Activated naive CD4-positive, alpha-beta T cell (primary cell): ENCODE measurements at places on chromosomes 12 and 14.

- DNase-seq: no peak
Measured at GRCh38 chr12:30825341-30825740, 70.6 kb upstream of the CAPRIN2 start.

GRCh38 chr14:68146818-68147217 lies 327.2 kb downstream of the RAD51B start:
- DNase-seq: no peak

- no peak for DNase-seq
Measured at GRCh38 chr12:25718081-25718731, 165.1 kb upstream of the LMNTD1 start.

DNA sequence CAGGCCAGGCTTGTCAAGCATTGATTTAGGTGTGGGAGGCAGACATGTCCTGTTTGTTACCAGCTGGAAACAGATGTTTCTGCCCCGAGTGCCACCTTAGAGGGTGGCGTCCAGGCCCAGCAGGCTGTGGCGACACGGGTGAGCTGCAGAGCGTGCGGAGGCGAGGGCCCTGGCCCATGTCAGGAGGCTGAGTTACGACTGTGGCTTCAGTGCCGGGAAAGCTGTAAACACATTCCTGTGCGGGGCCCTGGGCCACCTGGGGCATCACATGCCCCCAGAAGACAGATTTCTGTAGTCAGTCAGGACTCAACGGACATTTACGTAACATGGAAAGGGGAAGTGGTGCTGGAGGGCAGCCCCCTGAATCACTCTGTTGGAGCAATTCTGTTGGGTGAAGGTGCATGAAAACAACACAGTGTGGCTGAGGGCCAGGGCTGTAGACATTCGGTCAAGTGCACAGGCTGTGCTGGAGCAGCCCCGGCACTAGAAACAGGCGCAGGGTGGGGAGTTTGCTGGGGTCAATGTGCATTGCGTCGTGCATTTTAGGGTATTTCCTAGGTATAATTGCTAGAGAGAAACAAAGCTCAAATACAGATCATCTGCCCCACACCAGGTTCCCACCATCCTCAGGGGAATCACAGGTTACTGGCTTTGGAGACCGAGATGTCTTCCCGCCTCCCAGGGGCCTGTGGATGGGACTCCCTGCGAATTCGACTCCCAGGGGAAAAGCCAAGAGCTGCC lies 291.8 kb downstream of the TMEM121 start:
- DNase-seq: no peak

DNA sequence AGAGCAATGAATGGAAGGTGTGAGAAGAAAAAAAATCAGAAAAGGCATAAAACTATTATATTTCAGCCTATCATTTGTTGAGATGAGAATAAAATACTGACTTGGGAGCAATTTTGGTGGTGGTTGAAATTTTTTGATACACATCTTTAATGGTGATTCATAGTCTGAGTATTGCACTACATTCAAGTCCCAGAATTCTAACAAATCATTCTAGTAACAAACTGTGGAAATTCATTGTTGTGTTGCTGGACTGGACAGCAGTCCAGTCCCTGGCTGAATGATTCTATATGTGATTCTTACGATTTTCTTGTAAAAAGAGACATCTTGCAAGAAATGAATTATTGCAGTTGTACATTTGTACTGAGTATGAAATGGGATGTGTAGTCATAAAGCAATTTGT lies 268.6 kb downstream of the TRHDE start:
- no peak for DNase-seq

GRCh38 chr12:78864870-78865463 lies 393 bp downstream of the SYT1 start:
- DNase-seq: no peak

DNA sequence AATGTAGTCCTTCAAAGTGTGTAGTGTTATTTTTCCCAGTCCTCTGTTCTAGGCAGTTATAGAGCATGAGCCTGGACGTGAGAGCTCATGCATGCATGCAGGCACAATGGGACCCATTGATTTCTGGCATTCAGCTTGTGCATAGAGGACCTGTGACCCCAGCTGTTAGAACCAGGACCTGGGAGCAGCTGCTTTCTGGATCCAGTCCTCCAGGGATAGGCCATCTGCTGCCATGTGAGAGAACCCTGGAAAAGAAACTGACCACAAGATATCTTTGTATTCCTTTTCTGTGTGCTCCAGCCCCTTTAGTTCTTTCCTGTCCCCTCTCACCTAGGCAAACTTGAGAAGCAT lies 76.9 kb downstream of the SUSD6 start:
- DNase-seq: no peak

DNA sequence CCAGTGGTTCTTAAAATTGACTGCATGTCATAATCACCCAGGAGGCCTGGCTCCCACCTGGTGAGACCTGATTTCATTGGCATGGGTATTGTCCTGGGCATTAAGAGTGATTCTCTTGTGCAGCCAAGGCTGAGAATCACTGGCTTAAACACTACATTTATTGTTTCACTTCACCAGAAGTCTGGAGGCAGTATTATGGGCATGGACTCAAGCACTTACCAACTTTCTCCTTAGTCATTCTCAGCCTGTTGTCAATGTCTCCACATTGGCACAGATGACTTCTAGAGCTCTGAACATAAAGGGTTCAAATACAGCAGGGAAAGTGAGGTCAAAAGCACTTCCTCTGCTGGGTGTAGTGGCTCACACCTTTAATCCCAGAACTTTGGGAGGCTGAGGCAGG lies 25.6 kb upstream of the GCH1 start:
- DNase-seq: no peak

DNA sequence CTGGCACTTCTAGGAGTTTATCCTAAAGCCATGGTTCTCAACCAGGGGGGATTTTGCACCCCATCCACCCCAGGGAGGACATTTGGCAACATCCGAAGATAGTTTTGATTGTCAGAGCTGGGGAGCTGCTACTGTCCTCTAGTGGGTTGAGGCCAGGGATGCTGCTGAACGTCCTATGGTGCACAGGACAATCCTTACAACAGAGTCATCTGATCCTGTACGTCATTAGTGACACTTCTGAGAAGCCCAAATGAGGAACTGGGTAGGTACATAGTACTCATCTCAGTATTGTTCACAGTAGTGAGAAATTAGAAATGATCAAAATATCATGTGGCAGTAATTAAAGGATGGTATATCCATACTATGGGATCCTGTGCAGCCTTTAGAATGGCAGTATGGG lies 185.1 kb downstream of the CHST11 start:
- DNase-seq: no peak

DNA sequence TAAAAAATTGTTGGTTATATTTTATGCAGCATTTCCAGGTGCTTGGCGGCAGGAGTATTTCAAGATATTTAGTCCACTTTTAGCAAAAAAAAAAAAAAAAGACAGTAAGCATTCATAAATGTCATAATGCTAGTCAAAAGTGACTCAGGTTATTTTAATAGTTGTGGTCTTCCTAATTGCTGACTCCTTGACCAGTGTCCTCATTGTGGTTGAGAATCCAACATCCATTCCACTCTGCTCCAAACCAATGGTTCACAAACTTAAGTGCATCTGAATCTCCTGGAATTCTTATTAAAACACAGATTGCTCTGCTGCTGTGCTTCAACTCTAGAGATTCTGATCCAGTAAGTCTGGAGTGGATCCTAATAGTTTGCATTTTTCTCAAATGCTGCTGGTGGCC lies 71.4 kb downstream of the AKAP6 start:
- DNase-seq: no peak

DNA sequence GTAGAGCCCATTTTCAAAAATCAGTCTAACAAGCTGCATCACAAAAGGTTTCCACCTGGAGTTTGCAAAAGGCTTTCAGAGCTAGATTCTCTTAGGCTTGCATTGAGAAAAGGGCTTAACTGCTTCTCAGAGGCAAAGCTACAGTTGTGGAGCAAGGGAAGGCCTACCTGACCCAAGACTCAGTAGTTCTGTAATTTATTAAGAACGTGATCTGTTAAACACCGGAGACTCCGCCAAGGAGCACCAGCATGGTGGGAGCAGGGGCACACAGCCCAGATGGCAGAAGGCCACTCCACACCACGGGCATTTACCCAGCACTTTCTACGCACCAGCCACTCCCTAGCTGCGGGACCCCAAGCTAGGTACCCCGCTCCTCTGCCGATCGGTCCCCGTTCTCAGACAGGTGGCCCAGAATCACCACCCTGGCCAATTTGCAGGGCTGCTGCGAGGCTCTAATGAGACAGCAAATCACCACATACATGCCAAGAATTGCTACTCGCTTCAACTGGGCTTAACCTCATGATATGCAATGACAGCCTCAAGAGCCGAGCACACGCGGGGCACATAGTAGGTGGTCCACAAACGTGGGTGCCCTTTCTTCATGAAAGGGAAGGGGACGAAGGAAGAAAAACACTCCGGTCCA lies 1.5 kb downstream of the ITPK1 start:
- DNase-seq: no peak

DNA sequence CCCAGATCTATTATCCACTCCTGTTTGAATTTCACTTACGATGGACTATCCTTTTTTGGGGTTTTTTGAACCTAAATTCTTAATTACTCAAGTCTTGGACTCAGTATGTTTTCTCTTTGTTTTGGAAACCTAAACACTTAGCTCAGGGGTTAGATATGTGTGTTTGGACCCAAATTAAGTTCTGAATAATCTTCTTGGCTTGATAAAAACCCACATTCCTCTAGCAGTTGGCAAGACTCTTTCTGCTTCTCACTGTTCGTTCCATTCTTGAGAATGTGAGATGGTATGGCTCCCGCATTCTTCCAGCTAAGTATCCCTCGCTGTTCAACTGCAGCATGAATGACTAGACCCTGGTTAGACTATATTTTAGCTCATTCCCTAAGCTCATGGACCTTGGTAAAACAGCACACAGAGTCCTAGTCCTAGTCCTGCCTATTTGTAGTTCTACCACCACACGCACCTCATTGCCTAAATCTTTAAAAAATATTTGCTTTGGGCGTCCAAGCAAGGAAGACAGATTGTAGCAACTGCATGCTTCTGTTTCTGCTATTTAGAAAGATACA lies 860.0 kb downstream of the RPS29 start:
- DNase-seq: no peak

- DNase-seq: no peak
Measured at GRCh38 chr12:20446836-20447235, 78.5 kb downstream of the PDE3A start.

GRCh38 chr12:115474539-115475353 lies 790.8 kb upstream of the TBX3 start:
- DNase-seq: no peak

DNA sequence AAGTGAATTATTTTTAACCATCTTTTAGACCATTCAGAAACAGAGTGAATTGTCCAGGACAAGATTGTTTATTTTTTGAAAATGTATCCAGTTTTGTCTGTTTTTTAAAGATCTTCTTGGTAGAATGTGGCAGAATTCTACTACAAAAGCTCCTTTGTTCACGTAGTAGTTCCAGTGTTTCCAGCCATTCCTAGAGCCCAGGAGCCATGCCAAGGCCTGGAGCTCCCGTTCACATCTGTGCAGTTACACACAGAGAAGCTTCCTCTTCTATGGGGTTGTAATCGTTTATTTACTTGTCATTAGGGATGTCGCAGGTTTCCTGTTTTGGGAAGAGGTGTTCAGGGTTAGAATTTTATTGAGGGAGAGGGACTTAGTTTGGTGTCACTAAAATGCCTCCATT lies 409.8 kb downstream of the NPAS3 start:
- no peak for DNase-seq

GRCh38 chr12:53505086-53505485 lies 2.2 kb downstream of the NPFF start:
- no peak for DNase-seq

DNA sequence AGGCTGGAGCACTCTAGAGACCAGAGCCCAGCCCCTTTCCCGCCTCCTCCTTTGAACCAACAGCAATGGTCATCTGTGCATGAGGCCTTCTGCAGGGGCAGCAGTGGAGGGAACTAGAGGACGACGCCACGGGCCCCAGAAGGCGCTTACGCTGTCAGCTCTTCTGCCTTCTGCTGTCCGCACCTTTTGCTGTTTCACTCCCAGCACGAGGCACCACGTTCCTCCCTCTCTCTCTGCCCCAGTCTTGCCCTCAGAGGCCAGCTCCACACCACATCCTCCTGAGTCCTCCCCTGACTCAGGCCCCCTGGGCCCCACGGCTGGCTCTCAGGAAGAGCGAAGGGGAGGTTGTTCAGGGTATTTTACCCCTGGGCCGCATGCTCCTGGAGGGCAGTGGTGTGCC lies 15.5 kb downstream of the MMAB start:
- no peak for DNase-seq

GRCh38 chr12:88310069-88310468 lies 168.0 kb downstream of the TMTC3 start:
- DNase-seq: no peak

DNA sequence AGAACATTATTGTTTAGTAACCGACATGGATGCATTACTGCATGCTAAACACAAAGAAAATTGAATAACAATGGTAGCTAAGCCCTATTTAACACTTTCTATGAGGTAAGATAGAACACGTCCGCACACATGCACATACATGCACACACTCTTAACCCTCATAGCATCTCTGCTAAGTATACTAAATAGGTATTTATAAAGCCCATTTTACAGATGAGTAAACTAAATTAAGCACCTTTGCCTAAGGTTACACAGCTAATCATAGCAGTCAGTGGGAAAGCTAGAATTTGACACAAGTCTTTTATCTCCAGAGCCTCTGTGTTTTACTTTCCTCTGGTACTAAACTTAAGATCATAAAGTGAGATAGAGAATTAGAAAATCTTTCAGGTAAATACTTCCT lies 435.0 kb downstream of the EGLN3 start:
- DNase-seq: no peak

DNA sequence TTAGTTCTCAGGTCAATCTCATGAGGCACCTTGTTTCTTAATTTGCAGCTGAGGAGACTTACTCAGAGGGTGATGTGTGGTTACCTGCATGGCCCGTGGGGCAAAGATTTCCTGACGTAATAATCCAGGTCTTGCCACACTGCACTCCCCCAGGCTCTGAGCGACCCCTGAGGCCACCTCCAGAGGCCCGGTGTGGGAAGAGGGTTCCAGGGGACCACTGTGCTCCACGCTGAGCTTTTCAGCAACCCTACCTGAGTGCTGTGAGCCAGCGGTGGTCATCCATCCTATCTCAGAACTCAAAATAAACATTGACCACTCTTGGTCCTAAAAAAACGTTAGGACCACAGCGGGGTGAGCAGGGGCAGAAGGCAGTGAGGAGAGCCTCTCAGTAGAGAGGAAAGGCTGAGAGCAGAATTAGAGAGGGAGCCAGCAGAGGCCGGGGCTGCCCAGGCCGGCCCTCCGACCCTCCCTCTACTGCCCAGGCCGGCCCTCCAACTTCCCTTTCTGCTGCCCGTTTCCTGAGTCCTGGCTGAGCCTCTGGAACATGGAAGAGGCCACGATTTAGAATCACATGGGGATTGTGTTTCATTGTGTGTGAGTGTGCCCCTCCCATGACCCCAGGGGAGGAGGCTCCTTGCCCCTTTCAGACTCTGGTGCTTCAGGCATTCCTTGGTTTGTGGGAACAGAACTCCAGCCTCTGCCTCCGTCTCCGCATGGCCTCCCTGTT lies 188.2 kb upstream of the DIO3 start:
- no peak for DNase-seq
